CD4-positive, alpha-beta T cell treated with Interleukin-4 for 1 hour (primary cell): ENCODE measurements at places on chromosomes 3 and 15.

- DNase-seq: no peak
These were observed 124.1 kb upstream of the HES1 start for GRCh38 chr3:194011807-194012206.

DNA sequence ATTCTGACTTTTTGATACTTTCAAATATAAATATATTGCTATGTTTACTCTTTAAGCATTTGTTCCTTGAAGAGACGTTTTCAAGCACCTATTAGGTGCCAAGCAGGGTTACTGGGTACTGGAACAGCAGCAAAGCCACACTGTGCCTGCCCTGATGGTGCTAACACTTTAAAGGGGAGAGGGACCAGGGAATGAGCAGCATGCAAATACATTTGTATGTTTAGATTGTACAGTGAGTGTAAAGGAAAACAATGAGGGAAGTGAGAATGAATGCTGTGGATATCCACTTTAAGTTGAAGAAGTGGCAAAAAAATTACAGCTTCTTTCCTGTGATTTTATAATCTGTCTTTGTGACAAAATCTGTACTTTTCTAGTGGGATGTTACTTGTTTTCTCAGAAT lies 400.2 kb upstream of the ATP11B start:
- no peak for DNase-seq

- DNase-seq: no peak
These were observed 4.1 kb upstream of the THRB start for GRCh38 chr3:24498796-24499195.

- no peak for DNase-seq
These were observed 68.1 kb upstream of the MAGI1 start for GRCh38 chr3:66106788-66107187.
